SJCRH30 (cell line): ENCODE measurements at places on chromosomes 12 and 14.
A peak's percentile ranks its signal among the peaks of the same experiment; 100 is the strongest.

- no peak for DNase-seq
Measured at GRCh38 chr12:122090759-122091515, 12.4 kb downstream of the MLXIP start.

GRCh38 chr12:104083769-104084475, 19.6 kb downstream of the HCFC2 start:
- DNase-seq = no peak

- no peak for DNase-seq
Measured at GRCh38 chr12:52819731-52820510, 6.0 kb upstream of the KRT4 start.

GRCh38 chr14:30227436-30227835, 299.8 kb upstream of the PRKD1 start:
- DNase-seq = no peak

GRCh38 chr12:50979369-50980052, 27.2 kb downstream of the HIGD1C start:
- no peak for DNase-seq

- DNase-seq = peak; percentile 26
Measured at GRCh38 chr12:62802984-62803383, 132.0 kb downstream of the PPM1H start.

GRCh38 chr12:96208801-96209549, 14.8 kb downstream of the ELK3 start:
- no peak for DNase-seq

DNA sequence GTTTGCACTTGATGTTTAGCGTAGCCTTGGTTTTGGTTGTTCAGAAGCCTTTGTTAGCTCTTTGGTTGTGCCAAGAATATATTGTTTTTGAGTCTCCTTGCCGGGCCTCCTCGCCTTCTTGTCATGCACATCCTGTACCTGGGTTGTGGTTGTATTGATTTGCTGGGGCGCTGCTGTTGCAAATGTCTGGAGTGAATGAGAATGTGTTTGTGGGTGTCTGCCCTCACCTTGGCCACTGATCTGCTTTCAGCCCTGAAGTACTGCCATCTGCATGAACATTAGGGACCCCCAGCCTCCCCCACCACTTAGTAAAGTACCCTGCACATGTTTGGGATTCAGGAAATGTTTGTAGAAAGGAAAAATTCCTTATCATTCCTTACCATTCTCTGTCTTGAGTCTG, 16.5 kb downstream of the PRKCH start:
- no peak for DNase-seq

DNA sequence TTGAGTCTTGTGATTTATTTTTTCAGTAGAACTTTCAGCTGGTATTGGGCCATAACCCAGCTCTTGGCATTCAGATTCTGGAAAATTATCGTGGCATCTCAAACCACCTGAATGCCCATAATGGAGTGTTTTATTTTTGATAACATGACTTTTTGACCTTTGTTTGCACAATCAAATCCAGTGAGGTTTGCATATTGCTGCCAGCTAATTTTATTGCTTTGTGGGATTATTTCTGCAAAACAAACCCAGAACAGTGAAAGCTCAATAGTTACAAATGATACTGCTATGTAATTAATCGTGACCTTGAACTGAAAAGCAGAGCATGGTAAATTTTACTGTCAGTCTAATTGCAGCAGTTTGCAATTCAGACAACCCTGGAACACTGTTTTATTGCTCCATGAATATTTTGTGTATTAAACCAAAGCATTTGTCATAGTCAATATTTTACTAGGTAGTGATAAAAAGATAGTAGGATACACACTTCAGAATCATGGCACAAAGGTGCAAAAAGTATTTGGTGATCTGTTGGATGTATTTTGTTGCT, 255.2 kb upstream of the NAV3 start:
- DNase-seq = no peak

DNA sequence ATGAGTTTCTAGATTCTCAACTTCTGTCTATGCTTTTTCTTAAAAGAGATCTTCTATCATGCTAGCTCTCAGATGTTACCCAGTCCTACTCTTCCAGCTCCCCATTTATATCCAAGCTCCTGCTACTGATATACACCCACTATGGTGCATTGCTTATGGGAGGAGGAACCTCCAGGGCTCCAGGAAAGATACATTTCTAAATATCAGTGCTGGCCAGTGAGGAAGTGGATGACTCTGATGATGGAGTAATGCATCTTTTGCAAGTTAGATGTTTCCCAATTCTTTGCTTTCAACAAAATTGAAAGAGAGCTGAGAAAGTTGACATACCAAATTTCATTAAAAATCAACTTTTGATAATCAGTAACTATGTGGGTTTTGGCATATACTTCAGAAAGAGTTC, 105.7 kb upstream of the RESF1 start:
- no peak for DNase-seq

- no peak for DNase-seq
Measured at GRCh38 chr14:77641534-77642341, 25.3 kb upstream of the SPTLC2 start.

DNA sequence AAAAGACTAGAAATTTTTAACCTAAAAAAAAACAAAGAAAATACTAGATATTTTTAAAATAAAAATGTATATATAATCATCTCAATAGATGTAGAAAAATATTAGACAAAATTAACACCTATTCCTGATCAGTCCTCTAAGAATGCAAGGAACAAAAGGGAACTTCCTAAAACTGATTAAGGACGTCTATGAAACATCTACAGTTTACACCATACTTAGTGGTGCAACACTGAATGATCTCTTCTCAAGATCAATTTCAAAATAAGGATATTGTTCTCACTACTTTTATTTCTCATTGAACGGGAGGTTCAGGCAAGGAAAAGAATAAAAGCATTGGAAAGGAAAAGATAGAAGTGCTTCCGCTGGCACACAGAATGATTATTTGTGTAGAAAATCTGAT, 16.0 kb downstream of the OLR1 start:
- no peak for DNase-seq

DNA sequence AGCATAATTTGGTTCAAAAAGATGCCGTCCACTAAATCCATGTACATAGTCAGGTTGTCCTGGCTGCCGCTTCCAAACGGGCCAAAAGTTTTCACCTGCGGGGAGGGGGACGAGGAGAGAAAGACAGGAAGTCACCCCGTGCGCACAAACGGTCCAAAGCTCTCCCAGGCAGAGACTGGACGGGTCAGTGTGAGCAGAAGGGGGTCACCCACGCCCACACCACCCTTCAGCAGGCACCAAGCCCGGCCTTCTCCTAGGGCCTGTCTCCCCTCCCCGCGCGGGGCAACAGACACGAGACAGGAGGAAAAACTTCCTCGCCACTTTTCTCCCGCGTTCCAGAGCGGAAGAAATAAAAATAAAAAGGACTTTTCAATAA, 888 bp downstream of the CCDC88C start:
- DNase-seq = no peak

DNA sequence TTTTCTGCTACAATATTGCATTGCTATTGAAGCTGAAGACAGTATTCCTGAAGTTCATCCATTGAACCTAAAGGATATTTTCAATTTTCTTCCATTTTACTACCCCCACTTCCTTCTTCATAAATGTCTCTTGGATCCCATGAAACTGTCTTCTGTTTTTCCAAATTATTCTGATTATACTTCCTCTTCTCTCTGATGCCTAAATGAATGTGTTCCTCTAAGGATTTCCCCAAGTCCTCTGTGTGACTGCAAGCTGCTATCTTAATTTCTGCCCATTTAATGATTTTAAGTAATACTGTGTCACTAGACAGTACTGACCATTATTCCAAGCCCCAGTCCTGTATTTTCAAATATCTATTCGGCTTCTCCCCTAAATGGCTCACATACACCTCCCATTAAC, 102.9 kb downstream of the TAOK3 start:
- DNase-seq = no peak

DNA sequence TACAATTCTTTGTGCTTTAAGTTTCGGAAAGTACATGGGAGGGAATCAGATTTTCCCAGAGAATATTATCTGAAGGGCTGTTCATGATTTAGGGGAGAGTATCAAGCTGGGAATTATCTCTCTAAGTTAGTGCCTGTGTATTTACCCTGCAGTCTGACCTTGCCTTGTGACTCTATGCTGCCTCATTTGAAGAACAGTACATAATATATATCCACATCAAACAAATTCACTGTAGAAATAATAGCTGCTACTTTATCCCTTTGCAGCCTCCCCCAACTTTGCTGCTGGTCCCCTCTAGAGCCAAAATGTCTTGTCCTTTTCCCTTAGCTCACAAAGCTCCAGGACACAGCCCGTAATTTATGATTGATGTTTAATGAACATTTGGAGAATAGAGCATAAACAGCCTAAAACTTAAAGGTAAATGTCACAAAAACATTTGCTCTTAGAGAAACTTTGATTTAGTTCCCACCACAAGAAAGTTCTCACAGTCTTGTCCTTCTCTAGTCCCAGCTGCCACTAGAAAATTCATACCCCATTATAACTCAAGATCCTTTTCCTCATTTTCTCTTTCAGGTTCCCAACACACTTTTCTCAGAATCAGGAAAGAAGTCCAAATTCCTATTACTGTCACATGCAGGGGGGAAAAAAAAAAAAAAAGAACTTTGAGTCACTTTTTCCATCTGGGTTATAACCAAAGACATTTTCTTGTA, 1009.6 kb downstream of the FLRT2 start:
- DNase-seq = no peak

- DNase-seq = peak; percentile 86
Measured at GRCh38 chr12:2958432-2959191, 585 bp upstream of the TEAD4 start.

DNA sequence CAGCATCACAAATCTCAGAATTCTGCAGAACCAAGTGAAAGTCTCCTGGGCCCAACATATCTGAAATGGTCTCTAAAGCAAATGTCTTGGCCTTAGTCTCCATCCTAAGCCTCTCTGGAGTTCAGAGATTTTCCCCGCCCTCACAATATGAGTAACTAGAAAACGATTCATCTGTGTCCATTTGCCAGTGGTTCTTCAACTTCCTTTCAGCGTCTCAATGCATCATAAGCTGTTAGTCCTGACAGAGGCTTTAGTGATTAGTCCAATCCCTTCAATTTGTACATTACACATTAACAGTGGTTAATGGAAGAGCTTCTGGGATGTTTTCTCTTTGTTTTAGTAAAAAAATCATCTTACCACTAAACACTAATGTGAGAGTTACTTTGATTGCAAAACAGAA, 17.4 kb downstream of the NPC2 start:
- DNase-seq = no peak

DNA sequence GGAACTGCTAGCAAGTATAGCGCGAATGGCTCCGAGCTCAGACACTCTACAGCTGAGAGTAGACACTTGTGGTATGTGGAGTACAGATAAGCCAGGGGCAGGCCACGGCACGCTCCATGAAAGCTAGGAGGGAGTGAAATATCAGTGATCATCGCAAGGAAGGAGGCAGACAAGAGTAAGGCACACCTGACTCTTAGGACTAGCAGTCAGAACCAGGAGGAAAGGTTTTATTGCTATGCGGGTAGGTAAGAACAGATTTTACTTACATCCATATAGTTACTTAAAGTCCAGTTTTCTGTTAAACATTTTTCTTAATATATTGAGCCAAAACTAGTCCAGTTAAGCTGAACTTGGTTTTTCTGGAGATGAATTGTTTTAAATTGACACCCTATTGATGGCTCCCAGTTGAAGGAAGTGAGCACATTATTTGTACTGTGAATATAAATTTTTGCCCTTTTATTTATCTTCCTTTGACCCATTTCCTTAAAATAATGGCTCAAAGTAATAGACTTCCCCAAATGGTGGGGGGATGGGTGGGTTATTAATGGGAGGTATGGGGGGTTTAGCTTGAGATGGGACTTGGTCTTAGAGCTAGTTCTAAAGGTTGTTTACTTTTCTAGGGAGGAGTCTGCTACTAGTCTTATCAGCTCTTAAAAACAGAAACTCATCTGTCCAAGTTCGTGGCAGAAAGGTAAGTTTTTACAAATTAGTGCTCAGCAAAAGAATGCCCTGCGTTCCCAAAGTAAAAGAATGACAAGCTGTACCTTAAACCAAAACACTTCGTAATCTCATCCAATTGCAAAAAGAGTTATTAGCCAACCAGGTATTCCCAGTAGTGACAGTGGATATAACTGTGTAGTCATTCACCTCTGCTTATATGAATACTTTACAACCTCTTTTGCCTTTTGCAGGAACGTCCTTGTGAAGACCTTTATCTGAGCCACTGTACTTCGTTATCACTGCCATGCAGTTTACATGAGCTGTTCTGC, 5.8 kb downstream of the HNRNPA1 start:
- DNase-seq = no peak
